ENCODE measurements at places on chromosomes 11 and 22.

- no peak for DNase-seq
Observed at GRCh38 chr11:17591293-17591692, 44.2 kb downstream of the OTOG start.

DNA sequence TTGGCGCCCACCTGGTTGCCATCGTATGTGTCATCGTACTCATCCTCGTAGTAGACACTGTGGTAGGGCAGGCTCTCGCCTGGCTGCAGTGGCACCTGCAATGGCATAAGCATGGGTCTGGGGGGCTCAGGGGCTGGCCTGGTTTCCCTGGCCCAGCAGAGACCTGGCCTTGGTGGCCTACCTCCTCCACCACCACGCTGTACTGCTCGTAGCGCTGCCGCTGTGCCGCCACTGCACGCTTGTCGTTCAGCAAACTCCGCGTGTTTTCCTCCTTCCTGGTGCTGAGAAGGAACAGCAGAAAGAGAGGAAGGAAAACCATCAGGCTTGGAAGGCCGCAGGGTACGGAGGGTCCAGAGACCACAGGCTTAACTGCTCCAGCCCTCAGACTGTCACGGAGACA is 26.2 kb downstream of the UQCR10 start:
- DNase-seq: no peak

DNA sequence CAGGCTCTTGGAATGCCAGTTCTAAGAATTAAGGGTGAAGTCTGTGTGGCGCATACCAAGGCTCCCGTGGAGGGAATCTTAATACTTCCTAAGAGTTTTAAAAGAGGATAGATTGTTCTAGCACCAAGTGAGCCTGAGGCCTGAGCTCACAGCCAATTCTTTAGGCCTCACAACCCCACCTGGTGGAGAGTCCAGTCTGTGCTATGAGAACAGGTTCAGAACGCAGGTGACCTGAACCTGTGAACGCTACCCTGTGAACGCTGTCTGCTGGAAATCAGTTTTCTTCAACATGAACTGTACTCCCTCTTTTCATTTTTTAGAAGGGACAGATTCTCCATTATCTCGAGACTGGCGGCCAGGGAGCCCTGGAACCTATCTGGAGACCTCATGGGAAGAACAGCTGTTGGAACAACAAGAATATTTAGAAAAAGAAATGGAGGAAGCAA is 43.2 kb upstream of the DLAT start:
- DNase-seq: peak; percentile 62

GRCh38 chr11:112590764-112591163 is 330.1 kb upstream of the PLET1 start:
- DNase-seq: no peak

GRCh38 chr11:116537709-116538108 is 235.1 kb downstream of the BUD13 start:
- no peak for DNase-seq

DNA sequence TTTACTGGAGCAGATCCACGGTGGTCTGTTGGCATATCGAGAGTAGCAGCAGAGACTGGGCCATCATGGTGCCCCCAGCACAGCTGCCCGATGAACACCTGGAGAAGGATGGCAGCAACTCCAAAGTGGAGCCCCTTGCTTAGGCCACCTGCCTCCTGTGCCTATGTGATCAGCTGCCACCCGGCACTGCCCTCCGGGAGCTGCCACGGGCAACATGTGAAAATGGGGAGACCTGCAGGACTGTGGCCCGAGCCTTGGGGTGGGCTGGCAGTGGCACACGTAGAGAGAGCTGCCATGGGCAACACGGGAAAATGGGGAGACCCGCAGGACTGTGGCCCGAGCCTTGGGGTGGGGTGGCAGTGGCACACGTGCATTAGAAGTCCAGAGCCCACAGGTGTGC is 3.1 kb downstream of the FXYD2 start:
- no peak for DNase-seq

DNA sequence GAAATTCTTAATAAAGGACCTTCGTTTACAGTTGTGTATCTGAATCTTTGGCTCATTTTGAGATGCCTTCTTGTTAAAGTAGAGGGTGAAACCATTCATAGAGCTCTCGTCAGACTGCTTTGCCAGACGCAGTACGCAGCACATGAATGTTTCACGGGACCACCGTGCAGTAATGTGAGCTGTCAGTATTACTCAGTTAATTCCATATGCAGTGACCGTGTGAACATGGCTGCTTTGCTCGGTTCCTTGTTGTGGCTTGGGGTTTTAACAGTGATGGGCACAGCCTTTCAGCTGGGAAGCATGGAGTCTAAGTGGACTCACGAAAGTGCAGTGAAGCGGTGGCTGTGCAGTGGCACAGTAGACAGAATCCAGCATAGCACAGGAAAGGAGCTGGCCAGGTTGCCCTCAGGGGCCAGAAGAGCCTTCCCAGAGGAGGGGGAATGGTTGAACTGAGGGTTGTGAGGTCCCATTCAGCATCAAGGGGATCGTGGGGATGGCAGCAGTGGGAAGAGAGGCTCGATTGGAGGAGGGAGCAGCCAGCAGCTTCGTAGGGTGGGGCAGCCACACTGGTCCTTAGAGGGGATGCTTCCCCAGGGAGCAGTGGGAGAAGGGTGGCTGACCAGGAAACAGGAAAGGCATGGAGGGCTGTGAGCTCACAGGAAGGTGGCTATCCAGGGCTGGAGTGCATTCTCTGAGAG is 31.4 kb downstream of the PPFIA1 start:
- no peak for DNase-seq

DNA sequence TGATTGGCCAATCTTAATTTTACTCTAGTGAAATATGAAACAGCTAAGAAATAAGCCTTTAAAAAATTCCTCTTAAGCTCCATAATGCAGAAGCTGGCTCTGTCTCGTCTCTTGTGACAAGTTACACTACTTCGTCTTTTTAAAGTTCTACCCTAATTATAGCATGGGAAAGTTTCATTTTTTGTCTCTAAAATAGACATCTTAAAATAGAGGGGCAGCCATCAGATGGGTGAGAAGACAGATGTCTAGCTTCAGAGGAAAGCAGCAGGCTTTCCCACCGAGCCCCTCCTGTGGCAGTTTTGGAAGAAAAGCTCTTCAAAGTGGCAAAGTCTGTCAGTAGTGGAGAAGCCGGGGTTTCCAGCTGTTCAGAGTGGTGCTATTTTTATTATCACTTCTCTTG is 39.5 kb downstream of the XRRA1 start:
- DNase-seq: no peak

DNA sequence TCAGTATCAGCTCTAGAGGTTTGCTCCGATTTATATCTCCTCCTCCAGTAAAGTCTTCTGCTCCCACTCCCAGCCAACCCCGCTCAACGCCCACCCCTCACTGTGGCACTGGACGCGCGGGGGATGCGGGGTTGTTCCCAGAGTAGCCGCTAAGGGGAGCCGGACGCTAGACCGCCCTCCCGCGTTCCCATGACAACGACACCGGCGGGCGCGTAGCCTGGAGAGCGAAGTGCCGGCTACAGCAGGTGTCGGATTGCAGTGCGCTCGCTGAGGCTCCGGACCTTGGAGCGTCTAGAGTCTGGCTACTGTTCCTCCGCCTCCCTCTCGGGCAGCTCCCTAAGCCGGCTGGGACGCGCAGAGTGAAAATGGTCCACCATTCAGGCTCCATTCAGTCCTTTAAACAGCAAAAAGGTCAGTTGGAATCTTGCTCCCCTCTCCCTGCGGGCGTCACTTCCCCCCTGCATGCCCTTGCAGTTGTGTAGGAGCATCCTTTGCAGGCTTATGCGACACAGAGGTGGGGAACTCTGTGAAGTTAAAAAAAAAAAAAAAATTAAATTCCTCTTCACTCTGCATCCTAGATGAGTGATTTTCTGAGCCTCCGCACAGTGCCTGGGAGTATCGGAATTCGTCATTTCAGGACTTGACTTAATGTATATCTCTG is at the start of gene ANO3:
Gene ANO3, plus strand, starts transcription at position 220 of the 661 bp plus-strand sequence. Its CDS starts 146 bp downstream, at position 366.
- no peak for DNase-seq

- DNase-seq: no peak
Observed at GRCh38 chr11:2440646-2441045, 3.7 kb downstream of the TRPM5 start.

GRCh38 chr22:17569971-17570511 is 6.7 kb downstream of the SLC25A18 start:
- no peak for DNase-seq

DNA sequence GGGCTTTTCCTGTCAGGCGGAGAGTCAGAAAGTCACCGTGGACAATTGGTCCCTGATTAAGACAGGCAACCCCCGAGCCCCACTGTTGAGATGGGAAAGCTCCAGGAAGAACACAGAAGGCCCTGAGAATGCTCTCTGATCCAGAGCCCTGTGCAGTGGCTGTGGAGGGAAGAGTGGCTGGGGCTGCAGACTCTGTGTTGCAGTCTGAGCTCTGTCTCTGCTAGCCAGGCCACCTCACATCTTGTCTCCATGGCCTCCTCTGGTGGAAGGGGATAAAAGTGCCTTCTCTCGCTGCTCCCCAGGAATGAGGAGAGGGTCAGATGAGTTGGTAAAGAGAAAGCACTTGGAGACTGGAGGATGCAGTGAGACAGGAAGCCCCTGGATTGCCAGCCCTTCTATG is 141.2 kb downstream of the CEP164 start:
- DNase-seq: no peak

DNA sequence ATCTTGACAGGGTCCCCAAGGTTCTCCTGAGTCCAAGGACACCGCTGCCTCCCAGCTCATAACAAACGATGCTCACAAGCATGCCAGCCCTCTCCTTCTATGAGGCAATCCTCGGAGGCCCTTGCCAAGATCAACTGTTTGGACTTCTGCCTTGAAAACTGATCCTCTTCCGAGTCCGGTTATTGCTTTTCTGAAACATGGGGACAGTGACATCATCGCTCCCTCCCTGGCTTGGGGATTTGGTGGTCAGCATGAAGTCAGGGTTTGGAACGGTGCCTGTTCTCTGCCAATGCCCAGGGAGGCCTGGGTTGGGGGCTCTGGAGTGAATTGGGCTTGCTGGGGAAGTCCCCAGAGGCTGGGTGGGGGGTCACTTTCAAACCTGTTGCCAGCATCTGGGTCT is 149.3 kb downstream of the FBXO7 start:
- DNase-seq: no peak

GRCh38 chr22:45424241-45424731 is 10.8 kb downstream of the RIBC2 start:
- DNase-seq: peak; percentile 12

DNA sequence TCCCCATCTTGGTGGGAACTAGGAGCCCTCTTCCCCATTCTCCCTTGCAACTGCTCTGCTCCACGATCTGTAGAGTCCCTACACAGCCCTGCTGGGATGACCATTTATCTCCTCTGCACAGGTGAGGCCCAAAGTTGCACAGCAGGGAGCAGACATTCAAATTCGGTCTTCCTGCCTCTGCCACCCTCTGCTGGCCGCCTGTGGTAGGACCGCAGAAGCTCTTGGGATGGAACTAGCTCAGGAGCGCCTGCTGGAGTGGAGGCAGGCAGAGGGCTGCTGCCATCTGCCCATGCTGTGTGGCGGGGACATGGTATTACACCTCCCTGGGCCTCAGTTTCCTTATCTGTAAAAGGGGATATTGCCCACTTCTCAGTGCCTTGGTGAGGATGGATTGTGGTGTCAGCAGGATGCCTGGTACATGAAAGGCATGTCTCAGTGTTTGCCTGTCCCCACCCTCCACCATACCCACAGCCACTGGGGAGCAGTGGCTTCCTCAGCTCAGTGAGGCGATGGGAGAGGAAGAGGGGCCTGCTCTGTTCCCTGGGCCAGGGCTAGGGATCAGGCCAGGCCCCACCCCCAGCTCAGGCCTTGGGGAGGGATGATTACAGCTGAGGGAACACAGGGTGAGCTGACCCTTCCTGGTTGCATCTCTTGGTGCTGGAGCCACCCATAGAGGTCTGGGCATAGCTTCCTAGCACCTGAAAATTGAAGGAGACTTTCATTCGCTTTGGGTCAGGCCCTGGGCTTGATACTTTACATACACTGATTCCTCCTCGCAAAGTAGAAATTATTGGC is 11.3 kb upstream of the OMP start:
- peak; percentile 81 for DNase-seq

- no peak for DNase-seq
Observed at GRCh38 chr11:109818290-109818689, 274.9 kb upstream of the ZC3H12C start.

DNA sequence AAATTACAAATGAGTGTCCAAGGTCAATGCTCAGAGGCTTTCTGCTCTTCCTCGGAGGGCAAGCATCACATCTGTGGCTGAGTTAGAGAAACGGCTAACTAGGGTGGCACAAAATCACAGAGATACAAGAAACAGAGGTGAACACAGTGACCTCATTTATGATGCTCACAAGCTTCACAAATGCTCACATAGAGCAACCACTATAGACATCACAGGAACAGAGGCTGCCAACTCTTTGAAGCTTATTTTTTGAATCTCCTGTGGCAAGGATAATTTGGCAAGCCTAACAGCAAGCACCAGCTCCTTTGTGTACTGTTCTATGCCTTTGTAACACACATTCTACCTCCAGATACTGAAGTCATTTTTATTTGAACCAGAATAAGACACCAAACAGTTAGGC is 416.5 kb upstream of the DDI1 start:
- no peak for DNase-seq

DNA sequence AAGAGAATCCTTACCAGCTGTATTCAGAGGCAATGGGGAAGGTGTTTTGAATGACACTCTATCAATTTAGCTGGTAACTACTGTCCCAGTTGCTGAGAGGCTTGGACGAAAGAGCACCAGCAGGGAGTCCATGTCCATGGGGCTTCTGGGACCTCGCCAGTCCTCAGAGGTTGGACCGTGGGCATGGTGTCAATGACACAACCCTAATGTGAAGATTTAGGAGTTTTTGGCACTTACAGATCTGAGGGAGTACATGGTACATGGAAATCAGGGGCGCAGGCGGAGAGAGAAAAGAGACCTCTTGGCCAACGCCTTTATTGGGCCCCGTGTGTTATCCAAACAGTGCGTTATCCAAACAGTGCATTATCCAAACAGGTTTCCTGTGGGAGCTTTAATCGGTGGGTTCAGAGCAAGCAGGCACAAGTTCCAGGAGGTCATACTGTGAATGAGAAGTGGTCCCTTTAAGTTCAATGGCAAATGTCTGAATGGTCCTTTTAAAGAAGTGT is 169.1 kb upstream of the B3GAT1 start:
- no peak for DNase-seq

- DNase-seq: no peak
Observed at GRCh38 chr11:61861634-61862033, 29.7 kb downstream of the FADS3 start.

DNA sequence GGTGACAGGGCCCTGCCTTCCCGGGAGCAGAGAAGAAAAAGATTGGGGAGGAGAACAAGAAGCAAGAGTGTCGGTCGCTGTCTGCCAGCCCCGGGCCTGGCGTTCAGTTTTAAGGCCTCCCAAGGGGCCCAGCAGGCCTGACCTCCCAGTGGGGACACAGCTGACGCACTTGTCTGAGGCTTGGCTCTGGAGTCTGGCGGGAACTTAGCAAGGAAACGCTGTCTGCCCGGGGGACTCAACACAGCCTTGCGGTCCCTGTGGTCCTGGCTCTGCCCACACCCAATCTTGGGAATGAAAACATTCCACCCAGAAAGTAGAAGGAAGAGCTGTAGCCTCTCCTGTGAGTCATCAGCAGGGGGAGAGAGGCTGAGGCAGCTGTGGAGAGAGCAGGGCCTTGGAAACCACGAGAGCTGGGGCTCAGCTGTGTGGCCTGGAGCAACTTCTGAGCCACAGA is 54.4 kb downstream of the TRAF6 start:
- DNase-seq: no peak

GRCh38 chr11:113161711-113162591 is 152.4 kb upstream of the TTC12 start:
- DNase-seq: no peak

All from CD4-positive, alpha-beta T cell treated with Interleukin-21 for 1 hour (primary cell).